NCI-H446 treated with DMSO at 0.1 percent for 48 hours (cell line): ENCODE measurements at places on chromosomes 3 and 15.

- no peak for DNase-seq
Observed at GRCh38 chr3:194836661-194837060, 151.0 kb downstream of the FAM43A start.

- no peak for DNase-seq
Observed at GRCh38 chr3:31960793-31961431, 20.1 kb downstream of the OSBPL10 start.

DNA sequence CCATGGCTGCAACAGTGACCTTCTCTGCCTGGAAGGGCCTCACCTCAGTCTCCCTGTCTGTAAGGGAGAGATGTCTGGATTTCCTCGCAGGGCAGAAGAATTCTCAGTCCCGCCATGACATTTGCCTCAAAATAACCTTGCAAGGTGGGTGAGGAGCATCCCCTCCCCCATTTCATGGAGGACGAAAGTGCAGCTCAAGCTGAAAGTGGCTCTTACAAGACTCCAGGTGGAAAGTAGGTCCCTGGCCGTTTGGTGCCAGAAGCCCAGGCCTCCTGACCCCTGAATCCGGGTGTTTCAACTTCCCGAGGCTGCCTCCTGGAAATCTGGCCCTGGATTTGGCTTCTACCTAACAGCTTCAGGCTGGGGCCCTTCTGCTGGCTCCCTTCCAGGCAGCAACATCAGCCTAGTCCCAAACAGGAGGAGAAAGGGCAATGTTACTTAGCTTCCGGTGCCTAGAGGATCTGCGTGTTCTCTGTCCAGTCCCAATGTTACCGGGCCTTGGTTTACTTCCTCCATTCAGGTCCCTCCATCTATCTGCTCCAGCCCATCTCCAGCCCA, 769 bp upstream of the CSPG4 start:
- DNase-seq: no peak

DNA sequence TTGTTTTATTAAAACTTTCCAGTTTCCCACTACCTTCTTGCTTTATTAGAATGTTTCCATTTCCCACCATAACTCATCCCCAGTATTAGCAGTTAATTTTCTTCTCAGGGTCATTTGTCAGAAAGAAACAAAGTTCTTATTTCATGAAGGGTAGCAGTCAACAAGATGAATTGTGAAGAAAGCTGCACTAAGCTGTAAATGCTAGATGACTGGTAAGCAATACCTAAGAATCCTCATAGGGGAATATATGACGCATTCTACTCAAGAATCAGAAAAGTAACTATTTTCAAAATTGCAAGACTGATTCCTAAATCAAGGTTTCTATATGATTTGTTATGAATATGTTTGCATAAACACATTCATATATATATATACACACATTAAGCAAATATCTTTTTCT, 48.8 kb upstream of the WDR5B start:
- no peak for DNase-seq

- DNase-seq: no peak
Observed at GRCh38 chr15:57654153-57654852, 52.2 kb upstream of the POLR2M start.

GRCh38 chr3:58857402-58857801, 190.8 kb upstream of the FAM3D start:
- no peak for DNase-seq

DNA sequence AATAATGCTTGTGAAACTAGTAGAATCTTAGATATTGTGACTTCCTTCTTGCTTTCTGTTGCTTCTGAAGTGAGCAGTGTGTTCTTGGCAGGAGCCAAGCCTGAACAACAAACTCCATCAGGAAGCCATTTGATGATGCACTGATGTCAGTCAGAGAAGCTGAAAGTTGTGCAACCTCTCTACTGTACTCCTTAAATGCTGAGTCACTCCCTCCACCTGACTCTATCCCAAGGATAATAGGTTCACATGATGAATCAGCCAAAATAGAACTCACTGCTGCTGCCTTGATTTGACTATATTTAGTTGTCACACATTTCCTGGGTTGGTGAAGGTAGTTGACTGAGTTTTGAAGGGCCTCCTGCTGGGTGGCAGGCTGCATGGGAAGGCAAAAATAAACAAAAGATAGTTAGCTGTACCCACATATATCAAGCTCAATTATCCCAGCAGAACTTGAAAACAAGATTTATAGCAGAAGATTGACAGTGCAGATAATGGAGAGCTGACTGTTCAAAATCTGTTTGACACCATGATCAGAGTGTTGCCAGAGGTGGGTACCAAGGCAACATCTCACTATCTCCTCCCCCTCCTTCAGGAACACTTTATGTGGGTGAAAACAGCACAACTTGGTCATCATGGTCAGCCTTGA, 328.4 kb upstream of the DPH6 start:
- DNase-seq: peak; percentile 4

GRCh38 chr15:40345867-40346578, 4.8 kb upstream of the PHGR1 start:
- DNase-seq: no peak

GRCh38 chr15:59157396-59157795, 49.2 kb upstream of the LDHAL6B start:
- DNase-seq: no peak

GRCh38 chr3:149009732-149010131, 18.4 kb downstream of the GYG1 start:
- DNase-seq: no peak

- DNase-seq: no peak
Observed at GRCh38 chr3:51578238-51578637, 39.7 kb downstream of the RAD54L2 start.

- peak; percentile 35 for DNase-seq
Observed at GRCh38 chr3:88149101-88149508, 654 bp upstream of the C3orf38 start.

- no peak for DNase-seq
Observed at GRCh38 chr15:95843241-95843910, 487.1 kb upstream of the NR2F2 start.

- no peak for DNase-seq
Observed at GRCh38 chr15:96585484-96586386, 255.2 kb downstream of the NR2F2 start.

DNA sequence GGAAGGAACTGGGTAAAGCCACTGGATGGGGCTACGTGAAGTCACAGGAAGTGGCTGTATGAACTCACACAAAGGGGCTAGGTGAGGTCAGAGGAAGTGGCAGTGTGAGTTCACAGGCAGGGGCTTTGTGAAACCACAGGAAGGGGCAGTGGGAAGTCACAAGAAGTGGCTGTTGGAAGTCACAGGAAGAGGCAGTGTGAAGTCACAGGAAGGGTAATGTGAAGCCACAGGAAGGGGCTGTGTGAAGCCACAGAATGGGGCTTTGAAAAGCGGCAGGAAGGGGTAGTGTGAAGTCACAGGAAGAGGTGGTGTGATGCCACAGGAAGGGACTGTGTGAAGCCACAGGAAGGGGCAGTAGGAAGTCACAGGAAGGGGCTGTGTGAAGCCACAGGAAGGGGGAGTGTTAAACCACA, 34.6 kb downstream of the GASK1A start:
- no peak for DNase-seq

DNA sequence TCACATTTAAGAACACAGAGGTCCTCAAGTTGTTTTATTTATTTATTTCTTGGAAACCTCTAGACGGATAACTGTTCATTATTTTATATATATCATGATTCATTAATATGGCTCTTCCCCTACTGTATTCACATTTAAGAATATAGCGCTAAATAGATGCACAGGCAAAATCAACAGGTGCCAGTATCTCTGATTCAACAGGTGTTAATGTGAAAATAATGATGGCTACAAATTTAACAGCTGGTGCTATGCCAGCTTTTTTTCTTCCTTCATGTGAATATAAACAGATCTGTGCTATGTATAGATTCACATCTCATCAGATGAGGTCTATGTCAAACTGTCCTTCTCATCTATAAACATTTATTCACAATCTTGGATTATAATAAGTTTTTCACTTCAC, 218.5 kb upstream of the NR2F2 start:
- no peak for DNase-seq

DNA sequence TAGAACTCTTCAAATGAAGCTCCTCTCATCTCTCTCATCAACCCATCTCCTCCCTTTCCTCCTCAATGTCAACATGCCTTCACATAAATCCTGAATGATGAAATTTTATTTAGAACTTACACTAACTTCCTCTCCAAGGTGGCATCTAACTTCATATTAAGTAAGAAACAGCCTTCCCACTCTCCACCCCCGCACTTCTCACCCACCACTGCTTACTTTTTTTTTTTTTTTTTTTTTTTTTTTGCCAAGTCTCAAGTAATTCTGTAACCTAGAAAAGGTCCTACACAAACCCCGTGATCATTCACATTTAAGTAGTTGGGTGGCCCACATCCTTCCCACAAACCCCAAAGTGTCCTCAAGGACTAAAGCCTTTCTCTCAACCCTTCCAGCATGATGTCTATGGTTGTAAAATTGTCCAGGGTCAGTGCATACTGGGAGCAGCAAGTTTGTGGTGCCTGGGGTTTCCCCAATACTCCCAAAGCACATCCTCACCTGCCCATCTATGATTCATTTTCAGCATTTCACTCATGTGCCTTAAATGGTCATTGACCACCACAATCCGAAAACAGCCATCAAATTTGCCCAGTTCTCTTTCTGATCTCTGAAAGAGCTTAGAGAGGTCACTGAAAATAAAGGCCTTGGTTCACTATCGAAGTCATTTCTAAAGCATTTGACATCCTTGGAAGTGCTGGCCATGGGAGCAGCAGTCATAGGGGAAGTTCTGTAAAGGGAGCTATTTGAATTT, 47.2 kb downstream of the CD86 start:
- no peak for DNase-seq

GRCh38 chr3:167228135-167228534, 152.0 kb downstream of the ZBBX start:
- DNase-seq: no peak

GRCh38 chr3:25713341-25713985, 48.8 kb upstream of the TOP2B start:
- no peak for DNase-seq

DNA sequence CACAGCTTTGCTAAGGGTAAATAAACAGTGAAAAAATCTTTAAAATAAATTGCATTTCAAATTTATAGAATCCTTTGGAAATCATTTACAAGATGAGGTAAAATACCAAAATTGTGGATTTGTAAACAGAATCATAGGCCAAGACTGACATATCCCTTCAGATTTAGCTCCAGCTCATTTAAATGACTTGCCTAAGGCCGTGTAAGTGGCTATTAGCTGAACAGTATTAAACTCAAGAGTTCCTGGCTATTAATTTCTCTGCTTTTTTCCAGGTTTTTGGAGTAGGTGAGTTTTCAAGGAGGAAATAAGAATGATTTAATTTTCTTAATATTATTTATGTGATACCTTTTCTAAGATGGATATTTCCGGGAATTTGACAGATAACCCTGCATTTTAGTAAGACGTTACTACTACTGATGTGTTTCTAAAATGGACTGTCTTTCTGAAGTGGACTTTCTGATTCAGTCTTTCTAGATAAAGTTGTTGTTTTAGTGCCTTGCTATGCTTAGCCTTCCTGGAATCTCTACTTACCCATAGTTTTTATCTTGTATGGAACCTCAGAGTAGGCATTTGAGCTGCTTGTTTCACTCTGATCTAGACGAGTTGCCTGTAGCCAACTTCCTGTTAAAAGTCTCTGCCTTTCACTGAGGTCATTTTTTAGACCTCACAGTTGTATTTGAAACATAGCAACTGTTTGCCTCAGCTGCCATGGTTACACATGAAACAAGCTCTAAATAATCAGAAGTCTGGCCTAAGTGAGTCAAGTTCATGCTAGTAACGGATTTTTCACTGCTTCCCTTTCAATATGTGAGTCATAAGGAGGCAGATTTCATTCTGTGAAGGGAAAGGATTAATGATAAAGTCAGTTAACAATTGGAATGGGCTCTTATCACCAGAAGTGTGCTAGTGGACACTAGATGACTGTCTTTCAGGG, 127.0 kb downstream of the KLHL25 start:
- no peak for DNase-seq

GRCh38 chr3:190618330-190619030, 104.6 kb downstream of the IL1RAP start:
- no peak for DNase-seq

GRCh38 chr15:58491499-58492202, 59.9 kb downstream of the LIPC start:
- no peak for DNase-seq

GRCh38 chr3:102106416-102107097, 257.2 kb downstream of the NFKBIZ start:
- no peak for DNase-seq

DNA sequence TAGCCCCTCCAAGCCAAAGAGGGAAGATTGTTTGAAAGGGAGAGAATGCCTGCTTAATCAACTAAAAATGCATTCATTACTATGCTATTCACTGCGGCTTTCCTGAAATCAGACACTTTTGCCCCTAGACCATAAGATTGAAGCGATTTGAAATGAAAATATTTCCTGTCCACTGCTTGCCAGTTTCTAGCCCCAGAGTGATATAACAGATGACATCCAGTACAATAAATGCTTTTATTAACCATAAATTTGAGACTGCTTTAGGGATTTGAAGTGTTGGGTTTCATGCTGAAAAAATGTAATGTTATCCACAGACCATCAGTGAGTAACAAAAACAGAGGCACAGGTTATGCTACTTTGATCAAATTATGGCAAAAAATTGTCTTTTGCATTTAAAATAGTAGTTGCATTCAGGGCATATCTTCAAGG, 14.1 kb downstream of the IL17RD start:
- no peak for DNase-seq

GRCh38 chr3:106339551-106339950, 470.7 kb upstream of the CBLB start:
- DNase-seq: no peak

- DNase-seq: no peak
Observed at GRCh38 chr3:52525680-52526561, 7.7 kb downstream of the NT5DC2 start.

- no peak for DNase-seq
Observed at GRCh38 chr15:41778521-41778920, 4.2 kb downstream of the MAPKBP1 start.

- DNase-seq: no peak
Observed at GRCh38 chr15:53447053-53447574, 312.3 kb downstream of the WDR72 start.

GRCh38 chr15:38745126-38745525, 180.5 kb upstream of the RASGRP1 start:
- no peak for DNase-seq

- DNase-seq: no peak
Observed at GRCh38 chr3:53258600-53259426, 3.0 kb upstream of the TKT start.

- no peak for DNase-seq
Observed at GRCh38 chr3:181558870-181559269, 152.9 kb upstream of the SOX2 start.

GRCh38 chr15:89820666-89821611, 6.3 kb upstream of the ANPEP start:
- DNase-seq: no peak

- DNase-seq: no peak
Observed at GRCh38 chr3:85081191-85081906, 122.6 kb downstream of the CADM2 start.

- no peak for DNase-seq
Observed at GRCh38 chr3:14461006-14461747, 58.8 kb downstream of the SLC6A6 start.

GRCh38 chr3:43389388-43390254, 103.3 kb downstream of the SNRK start:
- no peak for DNase-seq
